A549 treated with CORT108297 at 1 μM for 4 hours (cell line): ENCODE measurements at places on chromosomes 1 and 21. TPM values are rescaled to one million over a fixed set of nuclear protein-coding genes. Genes with fewer than 3 reads are reported as not detected.

Gene AQP10
- not detected in 5 replicates for total RNA-seq

Gene GABRD
- total RNA-seq = 0.16 to 0.77 TPM (median 0.60 TPM) in 5 replicates

Gene RCAN1
- 9.9 to 12.7 TPM (median 10.6 TPM) in 5 replicates for total RNA-seq

Gene SPATA21
- total RNA-seq = 0.03 to 0.11 TPM (median 0.05 TPM) in 5 replicates

Gene ZSCAN20
- total RNA-seq = 1.7 to 2.3 TPM (median 1.9 TPM) in 5 replicates

Gene HSD3B2
- total RNA-seq = not detected in 5 replicates

Gene RBBP5
- total RNA-seq = 11.2 to 16.5 TPM (median 12.1 TPM) in 5 replicates

Gene FCGR3A
- total RNA-seq = not detected in 5 replicates

Gene SPRR5
- not detected in 5 replicates for total RNA-seq

Gene BNIPL
- 0.07 to 0.12 TPM (median 0.07 TPM) in 5 replicates for total RNA-seq

Gene AMIGO1
- 0.84 to 1.3 TPM (median 1.2 TPM) in 5 replicates for total RNA-seq

Gene HEYL
- 2.7 to 3.4 TPM (median 3.1 TPM) in 5 replicates for total RNA-seq

Gene KRTAP27-1
- total RNA-seq = not detected in 5 replicates

Gene TMPRSS15
- total RNA-seq = not detected in 5 replicates

Gene PRELP
- 0.01 to 0.02 TPM (median 0.02 TPM) in 3 of 5 replicates, not detected in the others for total RNA-seq

Gene TRIM46
- 1.4 to 2.5 TPM (median 2.1 TPM) in 5 replicates for total RNA-seq

Gene C8A
- not detected in 5 replicates for total RNA-seq

Gene LRRC71
- 0.07 to 0.21 TPM (median 0.13 TPM) in 5 replicates for total RNA-seq

Gene MCOLN2
- 2.0 to 2.9 TPM (median 2.5 TPM) in 5 replicates for total RNA-seq

Gene LCA5L
- 1.3 to 1.6 TPM (median 1.5 TPM) in 5 replicates for total RNA-seq

Gene TTC34
- total RNA-seq = 0.02 to 0.06 TPM (median 0.04 TPM) in 5 replicates

Gene FLG2
- total RNA-seq = not detected in 5 replicates

Gene KRTAP13-2
- not detected in 5 replicates for total RNA-seq

Gene SH3GLB1
- total RNA-seq = 32.9 to 38.0 TPM (median 35.6 TPM) in 5 replicates

Gene DISP1
- total RNA-seq = 1.6 to 2.0 TPM (median 1.7 TPM) in 5 replicates

Gene FAM78B
- total RNA-seq = 0.12 to 0.46 TPM (median 0.33 TPM) in 5 replicates

Gene RCSD1
- 0.05 to 0.09 TPM (median 0.05 TPM) in 5 replicates for total RNA-seq

Gene VPS72
- 39.9 to 66.6 TPM (median 45.1 TPM) in 5 replicates for total RNA-seq

Gene MTARC2
- 9.7 to 14.8 TPM (median 12.2 TPM) in 5 replicates for total RNA-seq

Gene CHRM3
- 0.02 to 0.22 TPM (median 0.14 TPM) in 4 of 5 replicates, not detected in the other for total RNA-seq

Gene KCND3
- total RNA-seq = 0.01 to 0.05 TPM (median 0.05 TPM) in 3 of 5 replicates, not detected in the others

Gene GRIK3
- total RNA-seq = not detected in 5 replicates

Gene LCE2B
- not detected in 5 replicates for total RNA-seq

Gene GUCA2B
- 0.73 TPM in 1 of 5 replicates, not detected in the others for total RNA-seq

Gene IL20
- 0.06 TPM in 1 of 5 replicates, not detected in the others for total RNA-seq

Gene GSTM5
- not detected in 5 replicates for total RNA-seq

Gene DPT
- not detected in 5 replicates for total RNA-seq

Gene PGLYRP4
- total RNA-seq = not detected in 5 replicates

Gene SELL
- total RNA-seq = 0.14 to 0.36 TPM (median 0.19 TPM) in 5 replicates

Gene SMPDL3B
- 0.88 to 1.4 TPM (median 1.1 TPM) in 5 replicates for total RNA-seq

Gene EFNA1
- 32.8 to 53.9 TPM (median 38.3 TPM) in 5 replicates for total RNA-seq

Gene PPM1J
- 0.82 to 1.5 TPM (median 1.2 TPM) in 5 replicates for total RNA-seq

Gene CRNN
- total RNA-seq = not detected in 5 replicates

Gene CFHR3
- 0.10 to 0.24 TPM (median 0.21 TPM) in 5 replicates for total RNA-seq

Gene ZNF593OS
- total RNA-seq = 0.09 to 0.47 TPM in 2 of 5 replicates, not detected in the others

Gene MASP2
- 0.09 to 0.53 TPM (median 0.16 TPM) in 4 of 5 replicates, not detected in the other for total RNA-seq

Gene VASH2
- 2.8 to 4.0 TPM (median 3.7 TPM) in 5 replicates for total RNA-seq

Gene ADIPOR1
- total RNA-seq = 59.5 to 66.6 TPM (median 63.9 TPM) in 5 replicates

Gene FCER1G
- 0.16 to 0.36 TPM in 2 of 5 replicates, not detected in the others for total RNA-seq

Gene RGS13
- not detected in 5 replicates for total RNA-seq

Gene GJC2
- 0.20 to 0.64 TPM (median 0.49 TPM) in 5 replicates for total RNA-seq

Gene ARHGEF11
- 17.4 to 20.3 TPM (median 18.8 TPM) in 5 replicates for total RNA-seq

Gene TMEM240
- 0.37 to 0.80 TPM (median 0.47 TPM) in 5 replicates for total RNA-seq

Gene OR2T11
- not detected in 5 replicates for total RNA-seq

Gene ASPM
- 20.6 to 24.0 TPM (median 22.6 TPM) in 5 replicates for total RNA-seq

Gene HIVEP3
- total RNA-seq = 2.6 to 3.3 TPM (median 2.8 TPM) in 5 replicates

Gene RXRG
- total RNA-seq = not detected in 5 replicates
